ENCODE measurements at places on chromosomes 12 and 14.

GRCh38 chr14:22812744-22813143, 2.5 kb downstream of the SLC7A7 start:
- no peak for DNase-seq

- no peak for DNase-seq
These were observed 49.0 kb upstream of the KCNA1 start for GRCh38 chr12:4860741-4861140.

GRCh38 chr12:19373586-19373985, 65.7 kb upstream of the AEBP2 start:
- no peak for DNase-seq

DNA sequence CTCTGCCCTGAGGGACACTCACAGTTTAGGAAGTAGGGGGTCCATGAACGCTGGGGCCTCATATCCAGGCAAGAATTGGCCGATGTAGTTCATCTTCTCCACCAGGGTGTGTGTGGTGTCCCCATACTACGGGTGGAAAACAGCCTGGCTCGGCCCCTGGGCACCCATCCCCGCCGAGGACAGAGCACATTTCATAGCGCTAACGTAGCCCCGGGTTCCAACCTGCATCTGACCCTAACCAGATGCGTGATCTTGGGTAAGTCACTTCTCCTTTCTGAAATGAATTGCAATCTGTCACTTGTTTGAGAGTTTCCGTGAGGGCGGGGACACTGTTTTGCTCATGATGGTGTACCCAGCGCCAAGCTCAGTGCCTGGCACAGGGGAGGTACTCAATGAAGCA, 9.0 kb downstream of the HPD start:
- DNase-seq: no peak

DNA sequence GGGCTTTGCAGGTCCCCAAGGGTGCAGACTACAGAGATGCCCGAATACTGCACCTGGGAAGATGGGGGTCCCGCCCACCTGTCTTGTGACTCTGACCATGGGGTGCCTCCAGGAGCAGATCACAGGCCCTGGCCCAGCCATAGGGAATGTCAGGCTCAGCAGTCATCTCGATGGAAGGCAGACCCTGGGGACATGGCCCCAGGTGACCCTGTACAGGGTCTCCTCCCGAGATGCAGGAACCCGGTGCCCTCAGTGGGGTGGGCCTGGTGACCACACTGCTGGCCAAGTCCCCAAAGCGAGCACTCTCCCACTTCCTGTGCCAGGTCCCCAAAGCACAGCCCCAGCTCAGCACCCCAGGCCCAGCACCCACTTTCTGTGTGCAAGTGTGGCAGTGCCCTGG, 903.7 kb upstream of the USP15 start:
- DNase-seq: no peak

GRCh38 chr14:23916446-23916845, 37.1 kb upstream of the DHRS4 start:
- no peak for DNase-seq

DNA sequence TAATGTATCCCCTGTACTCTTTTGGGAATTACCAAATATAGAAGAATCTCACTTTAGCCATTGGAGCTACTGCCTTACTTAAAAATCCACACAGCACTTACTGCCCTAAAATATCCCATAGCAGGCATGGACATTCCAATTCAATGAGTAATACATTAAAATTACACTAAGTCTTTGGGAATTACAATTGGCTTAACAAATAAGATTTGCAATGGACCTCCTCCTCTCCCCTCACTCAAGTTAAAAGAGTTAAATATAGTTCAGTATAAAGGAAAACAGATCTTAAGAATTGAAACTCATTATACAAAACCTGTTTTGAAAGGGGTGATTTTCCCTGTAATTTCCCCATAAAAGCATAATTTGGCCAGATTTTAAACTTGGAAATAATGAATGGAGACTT, 477.1 kb downstream of the SLC16A7 start:
- no peak for DNase-seq

GRCh38 chr12:31465002-31465401, 125.9 kb downstream of the DENND5B start:
- DNase-seq: no peak

GRCh38 chr12:464484-465267, 4.9 kb downstream of the B4GALNT3 start:
- DNase-seq: no peak

- DNase-seq: no peak
These were observed 6.4 kb downstream of the SSH1 start for GRCh38 chr12:108850854-108851573.

GRCh38 chr12:89421092-89421835, 69.0 kb upstream of the DUSP6 start:
- DNase-seq: no peak

GRCh38 chr12:95625012-95625411, 73.7 kb upstream of the USP44 start:
- no peak for DNase-seq

DNA sequence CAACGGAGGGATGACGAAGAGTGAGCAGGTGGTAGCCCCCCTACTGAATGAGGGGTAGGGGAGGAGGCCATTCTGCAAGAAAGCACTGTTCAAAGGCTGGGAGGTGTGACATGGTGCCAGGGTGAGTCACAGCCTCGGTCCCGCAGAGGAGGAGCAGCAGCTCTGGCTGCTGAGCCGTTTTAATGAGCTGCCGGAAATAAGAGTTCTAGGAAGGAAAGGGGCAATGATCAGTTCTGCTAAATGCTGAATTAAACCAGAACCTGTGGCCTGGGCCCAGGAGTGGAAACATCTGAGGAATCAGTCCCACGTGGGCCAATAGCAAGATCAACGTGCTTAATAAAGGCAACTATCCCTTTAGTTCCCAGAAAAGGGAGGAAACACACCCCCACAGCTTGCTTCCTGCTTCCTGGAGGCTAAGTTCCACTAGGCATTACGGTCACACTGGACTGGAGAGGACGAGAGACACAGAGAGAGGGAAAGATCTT, 3.6 kb downstream of the ABCD4 start:
- no peak for DNase-seq

DNA sequence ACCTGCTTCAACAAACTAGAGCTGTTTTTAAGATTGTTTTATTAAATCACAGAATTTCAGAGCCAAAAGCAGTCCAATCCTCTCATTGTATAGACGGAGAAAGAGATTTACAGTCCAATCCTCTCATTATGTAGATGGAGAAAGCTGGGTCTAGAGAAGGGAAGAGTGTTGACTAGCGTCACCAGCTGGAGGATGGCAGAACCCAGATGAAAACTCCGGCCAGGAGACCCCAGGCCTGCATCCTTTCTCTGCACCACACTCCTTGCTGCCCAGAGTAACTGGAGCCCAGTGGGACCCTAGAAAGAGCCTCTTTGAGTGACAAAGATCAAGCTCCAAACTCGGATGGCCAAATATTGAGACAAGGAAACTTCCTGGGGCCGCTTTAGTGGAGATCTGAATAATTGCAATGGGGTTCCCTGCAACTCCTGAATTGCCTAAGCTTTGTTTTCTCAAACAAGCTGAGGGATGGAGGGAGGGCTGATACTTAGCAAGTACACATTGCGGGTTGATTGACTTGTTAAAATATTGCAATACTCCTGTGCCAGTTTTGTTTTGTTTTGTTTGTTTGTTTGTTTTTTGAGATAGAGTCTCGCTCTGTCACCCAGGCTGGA, 12.5 kb downstream of the AMDHD1 start:
- no peak for DNase-seq

- no peak for DNase-seq
These were observed 111.7 kb downstream of the TBX5 start for GRCh38 chr12:114294303-114294685.

GRCh38 chr14:69818758-69819191, 21.7 kb upstream of the SLC10A1 start:
- peak; percentile 58 for DNase-seq

DNA sequence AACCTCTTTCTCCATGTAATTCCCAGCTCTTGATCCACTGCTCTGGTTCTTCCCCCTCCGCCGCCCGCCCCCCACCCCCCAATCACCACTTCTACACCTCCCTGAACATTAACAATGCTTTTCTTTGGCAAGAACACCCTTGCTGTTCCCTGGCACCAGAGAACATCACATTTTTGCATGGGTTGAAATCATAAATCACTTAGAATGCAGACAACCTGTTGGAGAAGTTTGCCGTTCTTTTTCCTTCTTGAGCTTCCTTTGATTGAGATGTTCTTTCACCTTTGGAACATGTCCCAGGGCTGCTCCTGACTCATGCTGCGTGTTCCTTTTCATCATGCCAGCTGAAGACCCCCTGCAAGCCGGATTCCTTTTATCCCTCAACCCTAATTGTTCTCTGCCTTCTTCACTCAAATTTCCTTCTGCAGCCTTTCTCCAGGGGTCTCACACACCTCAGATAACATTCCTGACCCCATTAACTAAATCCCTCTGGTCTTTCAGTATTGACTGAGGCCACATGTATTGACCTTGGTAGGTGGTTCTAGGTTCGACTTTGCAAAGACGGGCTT, 294.1 kb upstream of the TMPO start:
- no peak for DNase-seq

GRCh38 chr14:89202413-89203190, 214.4 kb downstream of the FOXN3 start:
- no peak for DNase-seq

DNA sequence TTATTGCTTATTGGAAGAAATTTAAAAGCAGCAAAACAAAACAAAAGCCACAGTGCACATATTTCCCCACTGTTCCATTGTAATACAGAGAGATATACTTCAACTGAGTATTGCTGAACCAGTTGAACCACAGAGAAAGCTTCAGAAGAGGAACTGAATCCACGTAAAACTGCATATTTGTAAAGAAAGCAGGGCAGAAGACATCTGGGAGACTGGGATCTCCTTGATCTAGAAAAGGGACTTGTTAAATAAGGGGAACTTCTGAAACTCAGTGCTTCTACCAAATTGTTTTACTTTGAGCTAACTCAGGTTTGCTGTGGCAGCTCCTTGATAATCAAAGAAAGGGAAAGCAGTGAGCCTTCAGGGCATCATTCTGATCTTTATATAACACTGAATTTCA, 411.1 kb upstream of the MDGA2 start:
- DNase-seq: no peak

DNA sequence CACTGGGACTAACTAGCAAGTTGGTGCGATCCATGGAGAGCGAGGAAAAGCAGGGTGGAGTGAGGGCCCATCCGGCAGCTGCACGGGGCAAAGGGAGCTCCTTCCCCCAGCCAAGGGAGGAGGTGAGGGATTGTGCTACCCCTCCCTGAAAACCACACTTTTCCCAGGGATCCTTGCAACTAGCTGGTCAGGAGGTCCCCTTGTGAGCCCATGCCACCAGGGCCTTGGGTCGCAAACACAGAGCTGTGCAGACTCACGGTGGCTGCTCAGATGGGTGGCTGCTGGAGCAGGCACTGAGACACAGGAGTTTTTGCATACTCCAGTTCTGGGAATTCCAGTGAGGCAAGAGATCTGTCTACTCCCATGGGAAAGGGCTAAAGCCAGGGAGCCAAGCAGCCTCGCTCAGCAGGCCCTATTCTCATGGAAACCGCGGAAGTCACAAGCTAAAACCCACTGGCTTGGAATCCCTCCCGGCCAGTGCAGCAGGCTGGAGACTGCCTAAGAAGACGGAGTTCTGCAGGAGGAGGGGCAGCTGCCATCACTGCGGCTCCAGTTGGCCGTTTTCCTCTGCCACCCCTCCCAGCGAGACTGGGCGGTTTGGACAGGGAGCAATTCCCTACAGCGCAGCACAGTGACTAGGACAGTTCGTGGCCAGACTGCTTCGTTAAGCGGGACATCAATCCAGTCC, 10.9 kb upstream of the ZNF705A start:
- no peak for DNase-seq

DNA sequence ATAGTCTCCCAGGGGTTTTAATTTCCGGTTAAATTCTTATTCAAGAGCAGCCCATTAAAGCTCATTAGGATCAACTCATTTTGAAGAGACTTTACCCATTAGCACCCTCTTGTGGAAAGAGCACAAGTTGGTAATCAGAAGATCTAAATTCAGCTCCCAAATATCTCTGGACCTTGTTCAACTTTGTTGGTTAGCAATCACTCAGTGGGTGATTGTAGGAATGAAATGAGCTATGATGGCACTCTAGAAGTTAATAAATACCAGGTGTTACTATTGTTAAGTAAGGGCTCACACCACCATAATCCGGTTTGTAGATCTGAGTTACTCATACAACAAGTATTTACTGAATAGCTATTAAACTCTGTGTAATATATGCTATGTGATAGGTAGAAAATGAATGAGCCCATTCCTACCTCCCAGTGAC, 42.9 kb downstream of the TRIP11 start:
- DNase-seq: no peak

GRCh38 chr12:6180268-6181051, 19.7 kb upstream of the CD9 start:
- no peak for DNase-seq

- DNase-seq: no peak
These were observed 105.2 kb upstream of the RPH3A start for GRCh38 chr12:112686373-112686772.

- DNase-seq: no peak
These were observed 54.5 kb downstream of the KANSL2 start for GRCh38 chr12:48627556-48627955.

GRCh38 chr12:46891306-46891705, 65.5 kb upstream of the SLC38A4 start:
- DNase-seq: no peak

DNA sequence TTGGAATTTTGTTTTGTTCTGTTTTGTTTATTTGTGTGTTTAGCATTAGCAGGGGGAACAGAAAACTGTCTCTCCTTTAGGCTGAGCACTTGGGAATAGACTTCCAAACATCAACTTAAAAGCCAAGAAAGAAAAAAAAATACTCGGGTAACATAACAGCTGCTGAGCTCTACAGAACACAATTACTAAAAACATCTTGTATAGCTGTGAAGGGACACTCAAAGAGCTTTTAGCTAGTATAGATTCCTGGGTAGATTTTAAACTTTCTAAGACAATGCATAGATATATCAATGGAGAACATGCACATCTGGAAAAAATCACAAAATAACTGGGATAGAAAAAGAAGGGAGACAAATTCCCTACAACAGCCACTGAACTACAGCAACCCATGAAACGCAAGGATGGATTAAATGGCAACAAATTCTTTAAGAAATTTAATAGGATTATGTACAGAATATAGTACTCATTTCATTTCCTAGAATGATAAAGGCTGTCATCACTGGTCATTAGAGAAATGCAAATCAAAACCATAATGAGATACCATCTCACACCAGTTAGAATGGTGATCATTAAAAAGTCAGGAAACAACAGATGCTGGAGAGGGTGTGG, 174.3 kb upstream of the KRR1 start:
- no peak for DNase-seq

DNA sequence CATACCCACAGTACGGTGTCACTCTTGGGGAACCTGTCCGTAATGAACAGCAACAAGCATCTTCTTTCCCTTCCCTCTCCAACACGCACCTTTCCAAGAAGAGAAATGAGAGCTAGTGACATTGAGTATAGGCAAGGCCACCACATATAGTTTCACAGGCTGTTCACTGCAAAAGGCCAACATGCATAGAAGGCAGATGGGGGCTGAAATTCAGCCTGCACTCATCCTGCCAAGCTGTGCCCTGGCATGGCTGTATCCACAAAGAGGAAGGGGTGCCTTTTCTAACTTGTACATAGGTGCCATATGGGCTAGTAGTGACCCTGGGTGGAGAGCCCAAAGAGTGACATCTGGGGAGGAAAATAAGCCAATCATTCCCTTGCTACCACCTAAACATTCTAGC, 169.6 kb downstream of the ZFP36L1 start:
- DNase-seq: no peak

GRCh38 chr12:32483499-32483898, 84.1 kb downstream of the FGD4 start:
- no peak for DNase-seq

Data from activated naive CD4-positive, alpha-beta T cell treated with anti-CD3 and anti-CD28 coated beads, Interleukin-2, amount 10 ng/mL, durations not matched to agents 7 days and 5 days (primary cell).